ENCODE measurements at places on chromosomes 2 and 18.

DNA sequence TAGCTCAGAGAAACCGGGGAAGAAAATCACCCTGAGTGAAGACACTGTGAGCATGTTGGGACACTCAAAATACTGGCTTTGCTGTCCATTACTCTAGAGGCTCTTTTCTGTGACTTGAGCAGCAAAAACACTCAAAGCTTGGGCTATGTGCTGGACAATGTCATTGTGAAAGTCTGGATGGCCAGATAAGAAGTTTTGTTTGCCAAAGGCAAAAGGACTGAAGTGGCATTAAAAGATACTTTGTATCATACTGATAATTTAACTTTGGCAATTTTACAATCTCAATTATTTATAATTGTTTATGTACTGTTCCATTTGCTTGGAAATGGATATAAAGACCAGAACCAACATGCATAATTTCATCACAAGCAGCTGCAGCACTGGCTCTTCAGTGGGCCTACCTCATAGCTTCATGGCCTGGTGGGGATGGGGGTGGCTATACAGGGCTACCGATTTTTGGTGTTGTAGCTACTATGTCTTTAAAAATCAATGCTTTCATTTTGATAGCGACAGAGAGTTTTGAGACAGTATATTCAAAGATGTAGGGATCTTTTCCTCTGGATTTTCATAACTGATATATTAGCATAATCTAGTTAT, 51.1 kb downstream of the RBKS start:
- no peak for DNase-seq

DNA sequence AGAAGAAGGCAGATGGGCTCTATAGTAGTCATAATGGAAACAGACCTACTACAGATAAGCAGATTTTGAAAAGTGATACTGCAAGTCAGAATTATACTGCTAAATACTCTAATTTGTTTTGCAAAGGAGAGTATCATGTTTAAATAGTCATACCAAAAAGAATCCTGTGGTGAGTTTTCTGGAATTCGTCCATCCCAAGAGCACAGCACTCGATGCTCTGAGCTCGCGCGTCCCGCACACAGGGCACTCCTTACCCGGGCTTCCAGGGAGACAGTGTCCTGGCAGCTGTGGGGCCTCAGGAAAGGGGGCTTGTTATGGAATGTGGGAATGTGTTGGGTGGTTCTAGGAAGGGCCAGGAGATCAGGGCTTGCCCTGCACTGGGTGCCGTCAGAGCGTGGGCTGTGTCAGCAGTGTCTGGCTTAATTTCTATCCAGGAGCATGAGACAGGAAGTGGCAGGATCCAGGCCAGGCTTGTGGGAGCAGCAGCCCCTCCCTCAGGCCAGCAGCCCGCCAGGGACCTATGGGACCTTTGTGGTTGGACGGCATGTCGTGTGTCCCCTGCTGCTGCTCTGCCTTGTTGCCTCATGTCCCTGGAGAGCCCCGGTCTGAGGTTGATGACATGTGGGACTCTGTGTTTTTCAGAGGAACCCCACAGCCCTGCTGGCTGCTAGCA, 193.2 kb upstream of the TPO start:
- DNase-seq, result no peak

DNA sequence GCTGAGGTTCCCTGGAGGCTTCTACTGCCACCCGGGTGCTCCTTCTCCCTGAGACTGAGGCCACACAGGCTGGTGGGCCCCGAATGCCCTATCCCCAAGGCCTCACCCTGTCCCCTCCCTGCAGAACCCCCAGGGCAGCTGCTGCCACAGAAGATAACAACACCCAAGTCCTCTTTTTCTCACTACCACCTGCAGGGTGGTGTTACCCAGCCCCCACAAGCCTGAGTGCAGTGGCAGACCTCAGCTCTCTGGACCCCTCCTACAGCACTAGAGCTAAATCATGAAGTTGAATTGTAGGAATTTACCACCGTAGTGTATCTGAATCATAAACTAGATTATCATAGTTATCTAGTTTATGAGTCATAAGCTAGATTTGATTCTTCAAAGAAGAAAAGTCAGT, 7.3 kb upstream of the CENPA start:
- DNase-seq, result no peak

- no peak for DNase-seq
Observed at GRCh38 chr2:189372688-189373257, 68.5 kb upstream of the WDR75 start.

DNA sequence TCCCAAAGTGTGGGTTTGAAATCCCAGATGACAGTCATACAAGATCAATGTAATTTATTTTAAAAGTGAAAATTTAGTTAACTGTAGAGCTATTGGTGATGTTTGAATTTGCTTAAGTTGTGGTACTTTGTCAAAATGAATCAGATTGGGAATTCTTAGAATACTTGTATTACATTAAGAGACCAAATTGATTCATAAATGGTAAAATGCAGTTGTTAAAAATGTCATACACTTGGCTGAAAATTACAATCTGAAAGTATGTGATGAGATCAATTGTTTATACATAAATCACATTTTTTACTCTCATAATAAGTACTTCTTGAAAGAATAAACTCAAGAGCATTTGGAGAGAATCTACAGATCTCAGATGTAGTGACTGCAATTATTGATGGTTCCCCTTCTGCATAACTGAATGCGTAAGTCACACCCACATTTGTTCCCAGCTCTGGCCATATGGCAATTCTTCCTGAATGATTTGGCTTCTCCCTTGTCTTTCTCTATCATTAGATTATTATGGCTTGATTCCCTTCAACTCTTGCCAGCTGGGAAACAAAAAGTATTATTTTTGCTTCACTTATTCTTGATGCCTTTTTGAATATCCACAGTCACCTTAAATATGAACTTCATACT, 558.5 kb downstream of the CPS1 start:
- no peak for DNase-seq

DNA sequence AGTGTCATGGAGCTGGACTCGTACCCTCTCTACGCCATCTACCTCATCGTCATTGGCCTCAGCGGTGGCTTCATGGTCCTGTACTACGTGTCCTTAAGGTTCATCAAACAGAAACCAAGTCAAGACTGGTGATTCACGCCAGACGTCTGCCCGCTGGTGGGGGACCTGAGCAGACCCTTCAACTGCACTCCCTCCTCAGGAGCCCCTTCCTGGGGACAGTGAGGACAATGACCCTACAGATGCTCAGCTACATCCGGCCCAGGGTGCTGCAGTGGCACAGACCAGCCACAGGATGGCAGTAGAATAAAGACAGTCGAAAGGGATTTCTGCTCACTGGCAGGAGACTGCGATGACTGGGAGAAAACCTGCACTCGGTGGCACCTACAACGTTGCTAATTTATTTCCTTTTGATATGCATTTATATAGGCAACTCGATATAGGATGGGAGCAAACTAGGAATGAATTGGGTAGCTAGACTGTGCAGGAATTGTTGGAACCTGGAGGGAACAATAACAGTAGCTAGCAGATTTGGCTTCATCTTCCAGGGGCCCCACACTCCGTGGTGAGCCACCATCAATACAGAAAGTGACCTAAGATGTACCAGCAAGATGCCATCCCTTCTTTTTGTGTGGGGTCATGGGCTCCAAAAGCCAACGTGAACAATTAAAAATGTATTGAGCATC, 39.2 kb downstream of the ABCG8 start:
- DNase-seq, result no peak

- no peak for DNase-seq
Observed at GRCh38 chr2:3745920-3746319, 42.5 kb downstream of the DCDC2C start.

- no peak for DNase-seq
Observed at GRCh38 chr2:179403624-179404023, 139.0 kb upstream of the SESTD1 start.

DNA sequence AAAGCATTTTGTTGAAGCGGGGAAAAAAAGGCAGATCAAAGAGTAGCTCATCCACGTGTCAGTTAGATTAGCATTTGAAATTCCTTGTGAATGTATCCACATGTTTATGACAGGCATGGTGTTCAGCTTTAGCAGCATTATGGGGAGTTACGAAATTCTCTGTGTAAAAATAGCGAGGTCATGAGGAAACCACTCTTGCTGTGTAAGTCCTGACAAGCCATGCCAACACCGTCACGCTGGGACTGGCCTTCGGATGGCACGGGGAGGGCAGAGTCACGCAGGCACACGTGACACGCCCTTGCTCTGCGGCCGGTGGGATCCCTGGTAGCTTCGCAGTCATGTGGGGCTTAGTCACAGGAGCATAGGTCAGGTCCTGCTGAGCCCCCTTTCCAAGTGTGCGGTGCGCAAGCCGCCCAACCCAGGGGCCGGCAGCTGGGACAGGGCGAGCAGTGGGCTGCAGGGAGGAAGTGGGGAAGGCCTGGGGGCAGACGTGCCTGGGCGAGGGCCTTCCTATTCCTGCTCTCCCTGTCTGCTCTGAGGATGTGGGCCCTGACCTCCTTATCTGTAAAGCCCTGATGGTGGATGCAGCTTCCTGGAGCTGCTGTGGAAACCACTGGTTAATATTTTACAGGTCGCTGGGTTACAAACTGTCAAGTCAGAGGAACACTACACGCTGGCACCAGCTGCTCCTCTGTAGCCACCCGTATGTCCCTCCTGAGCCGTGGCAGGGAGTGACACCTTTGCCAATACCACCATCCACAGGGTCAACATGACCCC, 18.0 kb downstream of the MBP start:
- no peak for DNase-seq

DNA sequence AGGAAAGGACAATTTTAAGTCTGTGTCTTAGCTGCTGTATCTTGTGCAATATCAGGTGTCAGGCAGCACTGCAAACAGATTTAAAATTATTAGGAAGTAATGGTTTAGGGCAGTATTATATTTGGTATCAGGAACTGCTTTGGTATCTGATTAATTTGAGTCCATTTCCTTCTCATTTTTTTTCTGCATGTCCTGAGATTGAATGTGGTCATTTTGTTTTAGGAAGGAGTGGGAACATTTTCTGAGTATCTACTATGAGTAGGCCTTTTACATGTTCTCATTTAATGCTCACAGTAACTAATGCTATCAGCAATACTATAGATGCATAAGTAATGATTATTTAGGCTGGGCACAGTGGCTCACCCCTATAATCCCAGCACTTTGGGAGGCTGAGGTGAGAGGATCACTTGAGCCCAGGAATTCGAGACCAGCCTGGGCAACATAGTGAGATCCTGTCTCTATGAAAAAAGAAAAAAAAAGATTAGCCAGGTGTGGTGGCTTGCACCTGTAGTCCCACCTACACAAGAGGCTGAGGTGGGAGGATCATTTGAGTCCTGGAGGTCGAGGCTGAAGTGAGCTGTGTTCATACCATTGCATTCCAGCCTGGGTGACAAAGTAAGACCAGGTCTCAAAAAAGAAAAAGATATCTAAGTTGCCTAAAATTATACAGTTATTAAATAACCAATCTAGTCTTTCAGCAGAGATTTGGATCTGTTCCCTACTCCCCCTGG, 4.7 kb downstream of the FMNL2 start:
- DNase-seq, result no peak

DNA sequence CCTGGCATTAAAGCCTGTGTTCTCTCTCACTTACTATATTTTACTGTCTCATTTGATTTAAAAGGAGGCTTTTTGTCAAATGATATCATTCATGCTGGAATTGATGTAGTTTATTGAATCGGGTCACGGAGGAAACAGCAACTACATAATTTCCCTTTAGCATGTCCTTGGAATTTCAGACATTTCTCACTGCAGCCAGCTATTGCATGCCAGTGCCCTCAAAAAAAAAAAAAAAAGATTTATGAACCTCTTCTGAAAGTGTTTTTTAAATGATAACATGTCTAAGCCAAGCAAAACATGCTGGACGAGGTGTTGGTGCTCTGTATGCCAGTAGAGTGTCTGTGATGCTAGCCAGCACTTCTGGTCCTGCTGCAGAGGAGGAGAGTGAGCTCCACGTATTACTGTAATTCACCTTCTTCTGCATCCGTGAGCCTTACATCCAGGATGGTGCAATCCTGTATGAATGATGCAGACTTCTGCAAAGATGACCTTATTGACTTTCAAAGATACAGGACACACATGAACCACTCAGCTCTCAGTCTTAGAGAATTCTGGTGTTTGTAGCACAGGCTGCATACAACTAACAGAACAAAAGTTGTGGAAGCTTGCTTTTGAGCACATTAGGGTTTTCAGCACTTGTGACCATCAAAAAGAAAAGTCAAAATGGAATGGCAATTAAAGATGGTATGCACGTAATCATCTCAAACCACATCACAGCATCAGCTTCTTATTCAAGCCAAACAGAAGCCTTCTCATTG, 31.1 kb downstream of the UGP2 start:
- DNase-seq, result no peak

DNA sequence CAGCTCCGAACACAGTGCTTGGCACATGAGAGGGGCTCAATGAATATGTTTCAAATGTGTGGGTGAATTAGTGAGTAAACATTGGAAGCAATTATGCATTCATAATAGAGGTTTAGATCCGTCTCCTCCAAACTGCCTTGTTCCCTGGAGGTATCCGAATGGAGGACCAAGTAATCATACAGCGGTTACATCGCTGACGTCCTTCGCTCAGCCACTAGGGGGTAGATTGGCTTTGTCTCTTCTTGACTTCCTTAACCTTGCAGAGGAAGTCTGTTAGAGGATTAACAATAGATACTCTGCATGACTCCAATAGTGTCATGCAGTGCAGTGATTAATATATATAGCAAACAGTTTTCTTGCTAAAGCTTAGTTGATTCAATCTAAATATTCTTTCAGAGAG, 517.0 kb downstream of the PTPRM start:
- peak; percentile 23 for DNase-seq

Data from fibroblast of skin of left biceps (primary cell).